Left forelimb (tissue), 1 donor: ENCODE measurements at places on chromosomes 2 and 18.

DNA sequence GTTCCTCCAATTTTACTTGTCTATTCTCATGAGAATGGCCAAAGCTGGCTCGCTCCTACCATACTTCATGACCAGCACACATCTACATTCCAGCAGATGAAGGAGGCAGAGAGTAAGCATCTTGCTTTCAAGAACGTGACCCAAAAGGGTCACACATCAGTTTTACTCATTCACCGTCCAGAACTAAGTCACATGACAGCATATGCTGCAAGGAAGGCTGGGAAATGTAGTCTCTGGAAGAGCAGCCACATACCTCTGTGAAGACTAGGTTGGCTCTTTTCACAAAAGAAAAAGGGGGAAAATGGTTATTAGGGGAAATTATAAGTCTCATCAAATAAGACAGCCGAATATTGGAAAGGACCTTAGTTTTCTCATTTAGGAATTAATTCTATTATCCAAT lies 835.3 kb downstream of the EPHA4 start:
- no peak for DNase-seq

DNA sequence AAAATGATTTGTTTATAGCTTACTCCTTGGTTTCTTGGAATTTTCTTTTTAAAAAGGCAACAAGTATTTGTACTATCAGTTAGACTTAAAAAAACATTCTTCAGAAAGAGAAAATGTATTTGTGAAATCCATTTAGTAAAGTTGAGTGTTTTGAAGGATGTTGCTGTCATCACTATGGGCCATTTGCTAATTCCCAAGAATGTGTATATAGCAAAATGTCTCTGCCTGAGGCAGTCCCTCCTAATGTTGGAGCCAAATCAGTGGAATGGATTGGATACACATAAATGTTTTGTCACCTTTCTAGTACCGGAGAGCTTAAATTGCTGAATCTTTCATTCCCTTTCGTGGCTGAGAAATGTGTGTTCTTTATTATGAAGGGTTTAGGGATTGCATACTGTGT lies 890.2 kb upstream of the ZEB2 start:
- DNase-seq = no peak

GRCh38 chr2:73891276-73891901 lies 1.4 kb upstream of the ACTG2 start:
- no peak for DNase-seq

- DNase-seq = no peak
Observed at GRCh38 chr2:100692381-100692780, 127.6 kb upstream of the NPAS2 start.

GRCh38 chr2:203748331-203749126 lies 42.1 kb downstream of the CD28 start:
- no peak for DNase-seq

GRCh38 chr2:169190197-169190775 lies 120.9 kb downstream of the DHRS9 start:
- DNase-seq = no peak

DNA sequence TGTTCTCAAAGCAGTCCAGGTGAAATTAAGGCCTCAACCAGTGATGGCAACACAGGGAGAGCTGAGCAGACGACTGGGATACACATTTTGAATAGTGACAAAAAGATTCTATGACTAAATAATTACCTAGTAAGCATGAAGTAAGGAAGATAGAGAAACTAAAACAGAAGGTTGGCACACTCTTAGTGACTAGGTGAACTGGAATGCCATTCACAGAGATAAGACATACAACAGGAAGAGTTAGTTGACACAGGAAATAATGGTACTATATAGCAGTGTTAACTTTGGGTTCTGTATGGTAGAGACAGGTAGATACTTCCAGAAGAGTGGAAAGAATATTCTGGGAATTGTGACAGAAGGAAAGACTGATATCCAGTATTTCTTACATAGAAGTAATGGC lies 181.8 kb upstream of the NT5C1B start:
- DNase-seq = no peak

GRCh38 chr18:57753063-57753462 lies 50.1 kb downstream of the ATP8B1 start:
- no peak for DNase-seq

- no peak for DNase-seq
Observed at GRCh38 chr2:13996527-13996926, 636.0 kb upstream of the LRATD1 start.

- no peak for DNase-seq
Observed at GRCh38 chr2:165662720-165663119, 131.3 kb downstream of the GALNT3 start.

- no peak for DNase-seq
Observed at GRCh38 chr2:24353364-24353763, 7.0 kb downstream of the ITSN2 start.

GRCh38 chr2:97717613-97717995 lies 4.2 kb downstream of the ZAP70 start:
- no peak for DNase-seq

GRCh38 chr2:70680735-70681134 lies 87.3 kb downstream of the ADD2 start:
- no peak for DNase-seq

DNA sequence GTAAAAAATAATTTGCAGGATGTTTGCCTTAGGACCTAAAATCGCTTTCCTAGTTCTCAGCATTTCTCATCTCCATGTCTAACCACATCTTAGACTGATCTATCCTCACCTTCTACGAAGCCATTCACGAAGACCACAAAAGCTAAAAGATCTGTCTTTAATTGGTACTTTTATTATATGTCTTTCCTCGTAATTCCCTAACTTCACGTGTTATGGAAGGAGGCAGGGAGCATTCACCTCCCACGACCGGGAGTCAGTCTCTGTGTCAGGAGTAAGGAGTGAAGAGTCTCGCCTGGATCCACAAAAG lies 1.6 kb downstream of the DLGAP1 start:
- no peak for DNase-seq

GRCh38 chr2:168571061-168571460 lies 115.0 kb downstream of the CERS6 start:
- no peak for DNase-seq

DNA sequence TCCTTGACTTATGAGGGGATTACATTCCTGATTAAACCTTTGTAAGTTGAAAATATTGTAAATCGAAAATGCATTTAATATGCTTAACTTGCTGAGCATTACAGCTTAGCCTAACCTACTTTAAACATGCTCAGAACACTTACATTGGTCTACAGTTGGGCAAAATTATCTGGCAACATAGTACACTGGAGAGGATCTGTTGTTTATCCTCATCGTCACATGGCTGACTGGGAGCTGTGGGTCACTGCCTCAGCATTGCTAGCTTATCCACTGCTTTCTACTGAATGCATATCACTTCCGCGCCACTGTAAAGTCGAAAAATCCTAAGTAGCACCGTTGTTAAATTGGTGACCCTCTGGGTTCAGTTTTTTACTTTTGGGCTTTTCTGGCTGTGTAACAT lies 13.7 kb downstream of the PMS1 start:
- no peak for DNase-seq

DNA sequence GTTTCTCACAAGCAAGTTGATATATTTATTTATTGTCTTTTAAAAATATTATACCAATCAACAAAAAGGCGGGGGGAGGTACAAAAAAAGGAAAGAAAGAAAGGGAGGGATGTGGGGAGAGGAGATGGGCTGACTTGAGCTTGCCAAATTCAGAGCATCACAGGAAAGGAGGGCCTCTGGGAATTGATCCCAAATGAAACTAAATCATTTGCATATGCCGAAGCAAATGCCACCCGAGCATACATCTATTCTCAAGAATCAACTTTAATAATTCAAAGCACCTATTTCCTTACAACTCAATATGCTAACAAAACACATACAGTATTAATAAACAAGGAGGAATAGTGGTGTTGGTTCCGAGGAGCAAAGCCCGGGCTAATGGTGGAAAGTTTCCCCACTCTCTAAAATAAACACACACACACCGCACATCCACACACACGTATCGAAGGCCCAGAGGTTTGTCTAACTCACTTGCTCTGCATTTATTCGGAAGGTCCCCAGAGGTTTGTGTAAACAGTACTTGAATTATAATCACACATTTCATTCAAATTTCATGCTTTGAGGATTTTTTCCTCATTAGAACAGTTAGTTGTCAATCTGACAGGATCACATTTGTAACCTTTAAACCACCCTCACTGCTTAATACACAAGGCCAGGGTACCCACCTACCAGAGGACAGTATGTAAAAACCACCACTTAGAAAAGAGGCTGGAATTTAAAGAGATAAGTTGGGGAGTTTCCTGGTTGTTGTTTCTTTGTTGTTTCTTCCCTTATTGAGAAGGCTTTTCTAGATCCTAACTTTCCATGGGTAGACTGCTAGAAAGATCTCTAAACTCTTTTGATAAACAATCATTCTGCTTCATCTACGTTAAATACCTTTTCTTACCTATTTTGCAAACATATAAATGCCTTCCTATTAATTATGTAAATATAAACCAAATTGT lies 264.7 kb downstream of the TCF4 start:
- no peak for DNase-seq

DNA sequence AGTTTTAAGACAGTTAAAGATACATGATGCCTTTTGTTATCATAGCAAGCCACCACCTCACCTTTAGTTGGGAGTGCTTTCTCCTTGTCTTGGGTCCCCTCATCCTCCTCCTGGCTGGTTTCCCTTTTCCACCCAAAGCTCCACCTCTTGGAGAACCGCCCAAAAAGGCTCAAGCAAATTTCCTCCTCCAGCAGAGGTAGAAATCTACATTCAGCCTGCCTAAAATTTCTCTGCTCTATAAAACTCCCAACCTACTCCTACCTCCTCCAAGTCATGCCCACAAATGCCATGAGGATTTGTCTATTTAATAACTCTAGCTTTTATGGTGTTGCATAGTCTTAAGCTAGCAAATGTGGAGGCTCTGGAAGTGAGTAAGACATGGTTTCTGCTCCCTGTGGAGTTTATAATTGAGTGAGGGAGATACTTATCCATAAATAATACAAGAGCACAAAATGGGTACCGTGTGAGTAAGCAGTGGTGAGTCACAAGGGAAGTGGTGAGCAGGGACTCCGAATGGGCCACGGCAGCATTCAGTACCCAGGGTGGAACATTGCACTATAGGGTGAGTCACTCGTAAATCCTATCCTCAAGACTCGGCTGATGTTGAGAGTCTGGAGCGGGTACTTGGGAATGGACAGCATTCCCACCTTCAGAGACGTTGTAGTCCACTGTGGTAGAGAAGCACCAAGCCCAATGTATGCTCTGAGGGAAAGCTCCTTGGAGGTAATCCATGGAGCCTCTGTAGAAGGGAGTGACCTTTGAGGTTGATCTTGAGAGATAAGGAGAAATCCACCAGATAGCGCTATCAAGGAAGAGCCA lies 146.3 kb downstream of the RTN4 start:
- no peak for DNase-seq

DNA sequence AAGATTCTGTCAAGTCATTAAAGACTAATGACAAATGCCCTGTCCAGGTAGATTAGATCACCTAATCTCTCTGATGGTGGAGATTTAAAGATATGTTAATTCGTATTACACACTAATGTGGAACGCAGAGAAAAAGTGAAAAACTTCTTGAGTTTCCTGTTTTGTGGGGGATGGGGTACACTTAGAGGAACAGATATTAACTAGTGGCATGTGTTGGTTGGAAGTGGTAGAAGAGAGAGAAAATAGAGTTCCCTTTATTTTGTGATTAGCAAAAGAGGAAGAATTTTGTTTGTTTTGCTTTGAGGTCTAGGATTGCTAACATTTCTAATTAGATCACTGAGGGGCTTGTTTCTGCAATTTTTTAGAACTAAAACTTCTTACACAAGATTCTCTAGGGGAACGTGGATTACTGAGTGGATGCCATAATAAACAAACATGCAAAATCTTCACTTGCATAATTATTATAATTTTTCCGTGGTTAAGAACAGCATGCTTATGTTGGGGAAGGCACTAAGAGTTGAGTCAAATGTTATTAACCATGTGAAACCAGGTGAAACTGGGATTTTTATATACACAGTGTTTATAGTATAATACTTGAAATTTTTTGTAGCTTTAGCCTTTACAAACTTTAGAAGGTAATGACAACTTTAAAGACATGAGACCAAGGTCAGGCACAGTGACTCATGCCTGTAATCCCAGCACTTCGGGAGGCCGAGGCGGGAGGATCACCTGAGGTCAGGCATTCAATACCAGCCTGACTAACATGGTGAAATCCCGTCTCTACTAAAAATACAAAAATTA lies 97.4 kb upstream of the STK17B start:
- no peak for DNase-seq

- DNase-seq = no peak
Observed at GRCh38 chr2:240559286-240559685, 871 bp upstream of the DUSP28 start.

DNA sequence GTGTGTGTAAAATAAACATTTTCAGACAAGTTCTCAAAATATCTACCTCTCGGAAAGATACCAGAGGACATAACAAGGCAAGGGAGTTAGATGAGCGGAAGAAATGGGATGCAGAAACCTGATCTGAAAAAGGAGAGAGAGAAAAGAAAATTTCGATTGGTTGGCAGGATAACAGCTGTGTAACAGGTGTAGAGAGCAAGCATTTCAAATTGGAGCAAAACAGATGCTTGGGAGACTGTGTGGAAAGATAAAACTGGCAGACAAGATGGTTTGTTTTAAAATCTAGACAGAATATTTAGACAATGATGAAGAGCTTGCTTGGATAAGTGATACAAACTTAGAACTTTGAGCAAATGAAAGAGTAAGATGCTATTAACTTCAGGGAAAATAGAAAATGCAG lies 20.2 kb downstream of the CHST9 start:
- no peak for DNase-seq
